Activated T-cell treated with anti-CD3 and anti-CD28 coated beads for 24 hours (primary cell): ENCODE measurements at places on chromosomes 3 and 15.

GRCh38 chr3:42685891-42686820 lies 819 bp downstream of the KLHL40 start:
- DNase-seq, result no peak

DNA sequence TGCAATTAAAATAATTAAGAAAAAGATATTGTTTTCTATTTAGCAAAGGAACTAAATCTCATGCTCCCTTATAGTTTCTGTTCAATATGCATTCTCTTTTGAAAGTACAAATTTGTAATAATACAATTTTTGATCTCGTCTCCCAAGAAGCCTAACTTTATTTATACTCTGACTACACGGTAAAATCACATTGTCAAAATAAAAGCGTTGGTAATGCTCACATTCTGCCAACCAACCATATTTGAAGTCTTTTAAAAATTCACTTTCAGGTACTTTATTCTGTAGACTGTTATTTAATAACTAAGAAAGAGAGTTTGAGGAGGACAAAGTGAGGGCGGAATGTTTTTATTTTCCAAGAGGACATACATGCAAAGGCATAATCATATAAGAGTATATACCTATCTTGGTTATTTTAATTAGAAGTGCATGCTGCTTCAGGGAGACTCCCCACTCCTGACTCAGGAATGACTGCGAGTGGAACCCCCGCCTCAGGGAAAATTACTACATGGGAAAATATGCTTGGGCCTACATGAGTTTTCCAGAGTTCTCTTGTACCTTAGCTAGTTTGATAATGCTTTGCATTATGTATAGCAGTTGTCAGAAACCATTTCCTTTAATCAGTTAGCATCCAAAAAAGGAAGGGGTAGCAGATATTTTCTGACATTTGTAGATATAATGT lies 19.3 kb downstream of the MBNL1 start:
- no peak for DNase-seq

- DNase-seq, result no peak
Observed at GRCh38 chr15:99738021-99738847, 5.0 kb upstream of the LYSMD4 start.

DNA sequence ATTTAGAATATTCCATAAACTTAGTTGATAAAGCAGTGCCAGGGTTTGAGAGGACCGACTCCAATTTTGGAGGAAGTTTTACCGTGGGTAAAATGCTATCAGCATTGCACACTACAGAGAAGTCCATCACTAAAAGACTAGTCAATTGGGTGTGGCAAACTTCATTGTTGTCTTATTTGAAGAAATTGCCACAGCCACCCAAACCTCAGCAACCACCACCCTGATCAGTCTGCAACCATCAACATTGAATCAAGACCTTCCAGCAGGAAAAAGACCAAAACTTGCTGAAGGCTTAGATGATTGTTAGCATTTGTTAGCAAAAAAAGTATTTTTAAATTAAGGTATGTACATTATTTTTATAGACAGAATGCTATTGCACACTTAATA lies 60.5 kb downstream of the KLF13 start:
- no peak for DNase-seq

- DNase-seq, result no peak
Observed at GRCh38 chr3:40306336-40306735, 3.2 kb upstream of the EIF1B start.

DNA sequence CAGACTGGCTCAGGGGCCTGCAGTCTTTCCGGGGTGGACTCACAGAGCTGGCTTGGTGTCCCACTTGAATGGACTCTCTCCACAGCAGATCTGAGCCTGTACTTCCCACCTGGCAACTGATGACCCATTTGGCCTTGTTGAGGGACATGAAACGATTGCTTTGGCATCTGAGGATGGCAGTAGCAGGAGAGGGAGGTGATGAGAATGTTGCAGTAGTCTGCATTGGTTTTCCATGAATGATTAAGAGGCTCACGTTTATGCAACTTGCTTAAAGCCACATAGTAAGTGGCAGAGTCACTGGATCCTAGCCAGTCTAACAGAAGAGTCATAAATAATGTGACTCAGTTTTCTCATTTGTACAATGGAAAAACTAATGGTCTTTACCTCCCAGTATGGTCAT lies 21.9 kb downstream of the IL20RB start:
- no peak for DNase-seq

- no peak for DNase-seq
Observed at GRCh38 chr15:87609474-87609873, 647.1 kb downstream of the NTRK3 start.

GRCh38 chr15:55990998-55991397 lies 2.4 kb downstream of the NEDD4 start:
- no peak for DNase-seq

- no peak for DNase-seq
Observed at GRCh38 chr3:23723141-23723540, 82.6 kb upstream of the UBE2E1 start.

DNA sequence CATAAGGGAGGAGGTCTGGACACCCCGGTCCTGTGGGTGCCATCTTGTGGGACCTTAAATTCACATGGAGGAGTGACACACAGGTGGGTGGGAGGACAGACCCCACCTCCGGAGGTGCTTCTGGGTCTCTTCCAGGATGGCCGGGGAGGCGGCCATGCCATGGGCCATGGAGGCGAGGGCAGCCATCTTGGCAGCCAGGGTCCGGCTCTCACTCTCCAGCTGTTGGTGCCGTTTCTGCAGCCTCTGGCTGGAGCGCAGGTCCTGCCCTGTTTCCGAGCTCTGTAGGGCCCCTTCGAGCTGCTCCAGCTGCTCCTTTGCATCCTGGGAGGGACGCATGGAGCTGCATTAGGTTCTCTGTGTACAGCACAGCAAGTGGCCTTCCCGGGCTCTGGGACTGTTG lies 19.1 kb downstream of the SPTBN5 start:
- DNase-seq, result no peak

DNA sequence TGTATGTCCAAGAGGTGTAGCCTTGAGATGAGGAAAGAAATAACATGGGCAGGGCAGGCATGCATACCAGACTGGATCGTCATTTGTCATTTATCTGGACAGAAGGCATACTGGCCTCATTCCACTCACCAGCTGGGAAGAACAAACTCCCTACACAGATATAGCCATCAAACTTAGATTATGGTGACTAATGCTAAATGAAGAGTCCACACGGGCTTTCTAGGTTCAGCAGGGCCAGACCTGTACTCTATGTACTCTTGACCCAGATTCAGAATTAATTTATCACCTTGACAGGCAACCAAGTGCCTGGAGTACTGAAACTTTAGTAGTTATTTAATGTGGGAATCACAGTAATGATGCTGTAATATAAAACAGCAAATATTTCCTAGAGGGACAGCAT lies 164.3 kb upstream of the IL12A start:
- no peak for DNase-seq

DNA sequence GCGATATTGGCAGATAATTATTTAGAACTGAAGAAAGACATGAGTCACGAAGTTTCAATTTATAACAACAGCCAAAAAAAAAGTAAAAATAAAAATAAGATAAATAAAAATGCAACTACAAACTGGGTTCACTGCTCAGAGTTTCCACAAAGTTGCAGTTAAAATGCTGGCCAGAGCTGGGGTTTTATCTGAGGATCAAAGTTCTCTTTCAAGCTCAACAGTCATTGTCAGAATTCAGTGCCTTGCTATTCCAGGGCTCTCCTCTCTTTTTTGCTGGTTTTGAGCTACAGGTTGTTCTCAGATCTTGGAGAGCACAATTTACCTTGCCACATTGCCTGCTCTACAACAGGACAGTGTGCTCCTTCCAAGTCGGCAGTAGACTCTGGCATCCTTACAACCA lies 60.1 kb downstream of the PYDC2 start:
- no peak for DNase-seq
